Left hindlimb (tissue), 1 donor: ENCODE measurements at places on chromosomes 7 and 10.

- DNase-seq, result no peak
Observed at GRCh38 chr7:148858489-148858888, 25.6 kb downstream of the EZH2 start.

- DNase-seq, result no peak
Observed at GRCh38 chr7:91228327-91228726, 35.9 kb upstream of the FZD1 start.

- DNase-seq, result no peak
Observed at GRCh38 chr7:149196151-149196704, 882 bp downstream of the ZNF282 start.

DNA sequence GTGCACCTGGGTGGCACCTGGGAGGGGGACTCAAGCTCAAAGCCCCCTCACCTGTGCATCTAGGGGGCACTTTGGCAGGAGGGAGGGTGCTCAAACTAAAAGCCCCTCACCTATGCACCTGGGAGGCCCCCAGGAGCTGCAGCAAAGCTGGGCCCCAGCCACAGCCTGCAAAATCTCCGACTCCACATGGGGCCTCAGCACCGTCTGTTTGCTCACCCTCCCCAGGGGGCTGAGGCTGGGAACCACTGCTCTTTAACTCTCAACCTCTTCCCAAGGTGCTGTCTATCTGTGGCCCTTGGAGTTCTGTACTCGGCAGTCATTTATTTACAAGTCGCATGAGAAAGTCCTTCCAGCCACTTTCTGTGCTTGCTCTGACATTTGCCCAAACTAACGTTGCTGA is 458.4 kb downstream of the DNAJB6 start:
- no peak for DNase-seq

DNA sequence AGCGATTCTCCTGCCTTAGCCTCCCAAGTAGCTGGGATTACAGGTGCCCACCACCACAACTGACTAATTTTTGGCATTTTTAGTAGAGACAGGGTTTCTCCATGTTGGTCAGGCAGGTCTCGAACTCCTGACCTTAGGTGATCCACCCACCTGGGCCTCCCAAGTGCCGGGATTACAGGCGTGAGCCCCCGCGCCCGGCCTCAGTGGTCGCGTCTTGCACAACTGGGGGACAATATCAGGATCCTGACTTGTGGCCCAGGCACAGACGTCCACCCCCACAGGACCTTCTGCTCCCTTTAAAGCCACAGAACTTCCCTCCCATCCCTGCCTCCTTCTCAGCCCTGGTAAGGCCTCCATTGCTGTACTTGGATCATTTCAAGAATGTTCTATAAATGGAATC is 16.8 kb upstream of the LARP4B start:
- DNase-seq, result no peak

DNA sequence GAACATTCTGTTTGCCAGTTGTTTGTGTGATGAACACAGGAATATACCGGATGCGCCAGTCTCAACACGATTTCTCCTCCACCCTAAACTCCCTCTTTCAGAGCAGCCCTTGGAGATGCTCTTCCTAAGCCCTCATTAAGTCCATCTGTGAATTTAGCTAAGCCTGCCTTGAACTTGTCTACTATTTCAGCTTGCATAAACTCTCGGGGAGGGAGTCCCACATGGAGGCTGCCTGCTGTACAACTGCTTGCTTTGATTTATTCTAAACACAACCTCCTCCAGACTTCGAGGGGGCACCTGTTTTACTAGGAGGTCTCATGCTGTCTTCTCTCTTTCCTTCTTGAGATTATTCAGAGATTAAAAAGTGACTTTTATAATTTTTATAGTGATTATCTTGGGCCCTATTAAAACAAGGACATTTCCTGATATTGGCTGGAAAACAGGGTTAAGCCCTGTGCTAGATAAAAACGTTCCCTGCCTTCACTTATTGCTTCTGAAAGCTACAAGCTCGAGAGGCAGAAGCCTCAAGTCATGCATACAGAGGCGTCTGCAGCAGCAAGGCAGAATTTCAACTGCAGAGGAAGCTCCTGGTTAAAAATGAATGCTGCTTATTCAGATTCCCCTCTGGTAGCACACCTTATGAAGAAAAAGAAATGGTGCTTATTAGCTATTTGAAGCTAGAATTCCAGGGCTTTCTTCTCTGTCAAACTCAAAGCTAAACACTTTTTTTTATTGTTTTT is 174.3 kb downstream of the FANK1 start:
- no peak for DNase-seq

- no peak for DNase-seq
Observed at GRCh38 chr7:18123508-18124239, 96.0 kb upstream of the PRPS1L1 start.

DNA sequence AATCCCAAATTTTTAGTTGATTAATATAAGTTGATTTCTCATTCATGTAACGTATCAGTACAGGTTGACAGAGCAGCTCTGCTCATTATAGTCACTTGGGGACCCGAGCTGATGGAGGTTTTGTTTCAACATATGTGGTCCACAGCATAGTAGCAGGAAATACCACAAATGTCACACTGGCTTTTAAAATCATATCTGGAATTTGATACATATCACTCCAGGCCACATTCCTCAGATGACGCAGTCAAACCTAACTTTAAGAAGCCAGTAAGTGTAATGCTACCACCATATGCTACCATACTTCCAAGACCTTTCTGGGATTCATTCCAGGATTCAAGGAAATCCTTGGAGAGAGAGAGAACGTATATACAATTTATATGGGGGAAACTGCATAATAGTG is 156.3 kb downstream of the PHF14 start:
- no peak for DNase-seq

- DNase-seq, result no peak
Observed at GRCh38 chr10:130652544-130652943, 516.4 kb downstream of the GLRX3 start.

DNA sequence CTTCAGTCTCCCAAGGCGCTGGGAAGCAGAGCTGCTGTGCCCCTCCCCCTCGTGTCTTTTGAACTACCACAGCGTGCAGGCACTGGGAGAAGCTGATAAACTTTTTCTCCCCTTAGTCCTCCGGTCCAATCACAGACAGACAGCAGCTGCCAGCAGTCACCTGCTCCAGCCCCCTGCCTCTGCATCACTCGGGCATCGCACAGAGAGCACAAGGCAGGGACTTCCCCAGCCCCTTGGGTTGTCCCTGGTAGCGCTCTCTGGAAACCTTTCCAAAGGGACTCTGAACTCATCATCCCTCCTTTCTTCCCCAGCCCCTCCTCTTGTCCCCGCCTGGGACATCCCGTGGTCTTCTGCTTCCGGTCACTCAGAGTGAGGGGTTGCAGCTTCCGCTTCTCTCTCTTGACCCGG is 1.4 kb upstream of the NEUROG3 start:
- no peak for DNase-seq

DNA sequence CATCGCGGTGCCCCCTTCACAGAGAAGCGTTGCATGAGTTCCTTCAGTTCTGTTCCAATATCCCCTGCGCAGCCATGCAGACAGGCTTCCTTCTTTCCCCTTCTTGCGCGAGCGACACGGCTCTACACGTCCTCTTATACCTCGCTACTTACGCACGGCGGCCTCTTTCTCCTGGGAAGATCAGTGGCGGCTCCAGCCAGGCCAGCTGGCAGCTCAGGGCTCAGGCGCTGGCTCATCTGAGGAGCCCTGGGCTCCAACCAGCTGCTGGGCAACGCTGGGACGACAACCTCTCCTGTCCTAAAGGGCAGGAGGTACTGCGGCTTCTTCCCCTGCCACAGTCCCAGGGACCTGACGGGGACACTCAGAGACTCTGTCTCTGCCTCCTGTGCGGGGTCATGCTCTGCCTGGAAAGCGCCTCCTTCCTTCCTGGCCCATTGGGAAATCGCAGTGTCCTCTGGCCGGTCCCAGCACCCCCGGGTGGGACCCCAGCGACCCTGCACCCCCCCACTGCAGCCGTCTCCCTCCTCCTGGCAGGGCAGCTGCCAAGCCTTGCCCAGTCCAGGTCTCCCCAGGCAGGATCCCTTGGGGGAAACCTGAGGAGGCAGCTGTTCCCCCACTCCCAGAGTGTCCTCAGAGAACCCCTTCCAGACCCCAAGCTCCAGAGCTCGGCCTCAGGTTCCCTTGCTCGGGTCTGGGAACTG is 5.0 kb upstream of the FAM20C start:
- DNase-seq, result no peak

GRCh38 chr10:69505636-69506318 is 54.5 kb downstream of the TSPAN15 start:
- no peak for DNase-seq

DNA sequence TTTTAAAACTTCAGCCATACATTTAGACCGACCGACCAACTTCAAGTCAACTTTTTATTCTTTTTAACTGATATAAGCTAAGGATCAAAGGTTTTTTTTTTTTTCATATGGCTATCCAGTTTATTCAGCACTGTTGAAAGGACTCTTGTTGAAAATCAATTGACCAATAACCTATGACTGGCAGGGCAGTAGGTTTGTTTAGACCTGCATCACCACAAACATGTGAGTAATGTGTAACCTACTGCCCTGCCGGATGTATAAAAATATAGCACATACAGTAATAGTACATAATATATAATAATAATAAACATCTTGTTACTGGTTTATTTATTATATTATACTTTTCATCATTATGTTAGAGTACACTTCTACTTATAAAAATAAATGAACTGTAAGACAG is 434.6 kb upstream of the SEMA3A start:
- DNase-seq, result no peak

GRCh38 chr7:39624442-39624807 is 1.1 kb downstream of the RALA start:
- peak; percentile 44 for DNase-seq

DNA sequence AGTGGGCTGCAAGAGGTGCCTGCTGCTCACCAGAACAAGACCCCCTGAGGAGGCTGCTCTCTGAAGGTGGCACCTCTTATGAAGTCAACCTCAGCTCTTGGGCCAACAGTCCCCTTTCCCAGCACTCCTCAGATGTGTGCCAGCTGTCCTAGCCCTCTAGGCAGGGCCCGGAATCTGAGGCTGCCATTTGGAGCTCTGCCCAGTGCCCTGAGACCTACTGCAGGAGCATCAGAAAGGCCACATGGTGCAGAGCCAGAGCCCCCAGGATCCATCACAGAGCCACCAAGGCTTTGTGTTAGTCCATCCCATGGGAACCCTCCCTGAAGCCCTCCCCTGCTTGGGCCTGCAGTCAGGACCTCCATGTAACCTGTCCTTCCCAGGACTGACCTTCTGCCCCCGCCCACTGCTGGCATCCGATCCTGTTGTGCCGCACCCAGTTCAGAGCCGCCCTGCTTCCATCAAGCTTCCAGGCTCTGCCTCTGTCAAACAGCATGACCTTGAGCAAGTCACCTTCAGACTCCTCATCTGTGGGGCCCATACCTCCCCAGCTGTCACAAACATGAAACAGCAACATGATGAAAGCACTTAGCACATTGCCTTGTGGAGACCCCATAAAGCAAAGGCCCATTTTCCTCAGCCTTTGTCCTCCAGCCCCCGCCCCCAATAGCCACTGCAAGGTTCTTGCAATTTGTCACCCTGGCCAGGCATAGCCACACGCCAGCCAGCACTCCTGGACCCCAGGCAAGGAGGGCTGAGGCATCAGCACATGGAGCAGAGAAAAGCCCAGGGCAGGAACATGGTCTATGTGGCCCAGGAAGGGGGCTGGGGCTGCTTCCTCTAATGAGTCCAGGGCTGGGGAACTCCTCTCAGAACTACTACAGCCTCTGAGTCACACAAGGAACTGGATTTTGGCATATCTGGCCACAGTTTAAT is 51.7 kb downstream of the GRID1 start:
- DNase-seq, result no peak

DNA sequence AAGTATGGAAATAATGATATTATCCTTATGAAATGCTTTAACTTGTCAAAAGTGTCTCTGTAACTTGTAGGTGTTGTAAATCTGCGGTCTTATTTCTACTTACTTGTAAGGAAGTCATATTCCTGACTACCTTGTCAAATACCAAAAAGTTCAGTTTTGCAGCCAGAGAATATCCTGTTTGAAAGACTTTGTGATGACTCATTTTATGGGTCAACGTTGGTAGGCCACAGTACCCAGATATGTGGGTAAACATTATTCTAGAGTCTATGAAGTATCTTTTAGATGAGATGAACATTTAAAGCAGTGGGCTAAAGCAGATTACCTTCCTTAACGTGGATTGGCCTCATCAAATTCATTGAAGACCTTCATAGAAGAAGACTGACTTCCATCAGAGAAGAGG is 195.3 kb downstream of the PPP1R9A start:
- no peak for DNase-seq

- DNase-seq, result no peak
Observed at GRCh38 chr10:76037531-76038155, 606.2 kb downstream of the LRMDA start.

- no peak for DNase-seq
Observed at GRCh38 chr7:133448012-133448411, 195.1 kb downstream of the EXOC4 start.

- no peak for DNase-seq
Observed at GRCh38 chr7:107953924-107954303, 49.0 kb downstream of the LAMB1 start.

DNA sequence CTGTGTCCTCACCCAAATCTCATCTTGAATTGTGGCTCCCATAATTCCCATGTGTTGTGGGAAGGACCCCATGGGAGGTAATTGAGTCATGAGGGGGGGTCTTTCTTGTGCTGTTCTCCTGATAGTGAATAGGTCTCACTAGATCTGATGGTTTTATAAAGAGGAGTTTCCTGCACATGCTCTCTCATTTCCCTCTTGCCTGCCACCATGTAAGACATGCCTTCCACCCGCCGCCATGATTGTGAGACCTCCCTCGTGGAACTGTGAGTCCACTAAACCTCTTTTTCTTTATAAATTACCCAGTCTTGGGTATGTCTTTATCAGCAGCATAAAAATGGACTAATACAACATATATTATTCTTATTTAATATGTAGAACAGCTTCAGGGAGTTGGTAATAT is 29.0 kb upstream of the MTPN start:
- no peak for DNase-seq

DNA sequence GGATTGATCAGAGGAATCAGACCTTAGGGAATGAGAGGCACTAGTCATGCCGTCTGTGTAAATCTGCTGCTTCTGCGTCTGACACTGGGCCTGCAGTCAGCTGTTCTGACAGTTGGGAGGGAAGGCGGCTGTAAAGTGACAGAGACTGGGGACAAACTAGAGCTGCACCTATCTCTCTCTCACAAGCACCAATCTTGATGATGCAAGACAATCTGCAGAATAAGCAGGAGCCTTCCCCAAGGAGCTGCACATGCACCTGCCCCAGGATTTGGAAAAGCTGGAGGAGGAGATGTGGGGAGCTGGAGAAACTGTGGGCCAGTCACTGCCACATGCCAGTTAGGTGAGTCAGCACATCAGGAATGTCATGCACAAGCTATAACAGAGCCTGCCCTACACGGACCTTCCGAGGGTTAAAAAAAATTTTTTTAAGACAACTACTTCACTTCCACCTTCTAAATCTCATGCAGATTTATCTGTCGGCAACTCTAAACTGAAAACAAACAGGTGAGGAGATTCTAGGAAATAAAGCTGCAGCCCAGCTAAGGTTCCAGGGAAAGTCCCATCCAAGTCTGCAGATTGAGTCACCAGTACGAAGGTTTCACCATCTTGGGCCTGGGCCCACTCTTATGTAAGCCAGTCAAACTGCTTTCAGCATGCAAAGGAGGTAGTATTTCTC is 39.2 kb downstream of the ENO4 start:
- DNase-seq, result no peak

GRCh38 chr7:133530682-133531081 is 277.8 kb downstream of the EXOC4 start:
- DNase-seq, result no peak

GRCh38 chr10:93656155-93656554 is 43.8 kb downstream of the PDE6C start:
- DNase-seq, result no peak
